ENCODE measurements at places on chromosomes 4 and X.
A peak's percentile ranks its signal among the peaks of the same experiment; 100 is the strongest.

DNA sequence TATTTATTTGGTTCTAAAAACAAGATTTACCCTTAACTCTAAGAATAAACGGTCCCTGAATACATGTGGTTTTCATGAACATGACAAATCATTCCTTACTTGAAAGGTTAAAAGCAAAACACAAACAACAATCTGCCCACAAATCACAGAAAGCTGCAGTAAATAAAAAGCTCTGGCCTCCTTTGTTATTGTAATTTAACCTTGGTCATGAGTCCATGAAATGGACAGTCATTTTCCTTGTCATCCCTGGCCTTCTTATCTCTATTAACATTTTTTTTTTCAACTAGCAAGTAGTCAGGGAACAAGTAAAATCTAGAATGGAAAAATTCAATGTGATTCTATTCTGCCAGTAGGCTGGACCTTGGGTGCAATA is 92.7 kb downstream of the SCD5 start:
- DNase-seq: no peak

DNA sequence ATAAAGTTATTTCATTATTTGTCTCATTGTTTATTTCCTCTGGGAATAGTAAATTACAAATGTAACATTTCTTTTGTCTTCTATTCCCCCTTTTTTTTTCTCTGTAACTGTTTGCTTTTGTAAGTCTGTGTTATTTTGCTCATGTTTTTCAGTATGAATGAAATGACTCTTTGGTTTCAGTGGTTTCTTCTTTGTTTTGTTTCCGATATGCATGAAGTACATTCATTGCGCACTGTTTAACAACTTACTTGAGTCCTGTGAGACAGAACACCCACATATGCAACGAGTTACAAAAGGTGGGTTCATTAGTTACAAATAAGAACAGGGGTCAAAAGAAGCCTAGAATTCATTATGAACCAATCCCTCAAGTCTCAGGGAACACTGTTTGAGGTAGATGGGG is 175.0 kb upstream of the UGT8 start:
- DNase-seq: no peak

DNA sequence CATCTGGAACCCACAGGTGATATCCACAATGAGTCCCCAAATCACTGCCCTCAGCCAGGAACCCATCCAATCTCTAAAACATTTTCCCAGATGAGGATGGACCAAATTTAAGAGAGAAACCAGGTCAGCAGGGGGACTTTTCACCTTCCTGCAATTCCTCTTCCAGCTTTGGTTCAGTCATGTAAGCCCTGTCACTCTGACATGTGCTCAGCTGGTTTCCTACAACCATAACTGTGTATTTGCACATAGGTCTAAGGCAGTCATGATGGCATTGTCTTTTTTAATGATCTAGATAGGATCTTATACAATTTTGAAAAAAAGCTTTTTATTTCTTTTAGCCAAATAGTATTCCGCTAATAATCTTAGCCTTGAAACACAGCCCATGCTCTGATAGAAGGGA is 6.5 kb downstream of the CXXC4 start:
- DNase-seq: no peak

DNA sequence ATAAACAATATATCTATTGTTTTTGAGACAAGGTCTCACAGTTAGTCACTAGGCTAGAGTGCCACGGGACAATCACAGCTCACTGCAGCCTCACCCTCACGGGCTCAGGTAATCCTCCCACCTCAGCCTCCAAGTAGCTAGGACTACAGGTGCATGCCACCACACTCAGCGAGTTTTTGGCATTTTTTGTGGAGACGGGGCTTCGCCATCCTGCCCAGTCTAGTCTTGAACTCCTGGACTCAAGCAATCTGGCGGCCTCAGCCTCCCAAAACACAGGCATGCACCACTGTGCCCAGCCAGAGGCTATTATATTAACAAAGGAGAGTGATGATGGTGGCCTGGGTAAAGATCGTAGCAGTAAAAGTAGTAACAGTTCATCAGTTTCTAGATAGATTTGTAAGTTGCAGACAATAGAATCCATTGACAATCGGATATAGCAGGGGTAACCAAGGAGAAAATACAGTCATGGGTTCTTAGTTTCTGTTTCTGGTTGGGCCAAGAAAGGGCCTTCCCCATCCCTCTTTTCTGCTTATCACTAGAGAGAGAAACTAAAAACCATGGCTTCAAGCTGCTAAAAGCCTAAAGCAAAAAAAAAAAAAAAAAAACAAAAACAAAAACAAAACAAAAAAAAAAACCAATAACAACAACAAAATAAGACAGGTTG is 60.6 kb downstream of the ANXA10 start:
- no peak for DNase-seq

DNA sequence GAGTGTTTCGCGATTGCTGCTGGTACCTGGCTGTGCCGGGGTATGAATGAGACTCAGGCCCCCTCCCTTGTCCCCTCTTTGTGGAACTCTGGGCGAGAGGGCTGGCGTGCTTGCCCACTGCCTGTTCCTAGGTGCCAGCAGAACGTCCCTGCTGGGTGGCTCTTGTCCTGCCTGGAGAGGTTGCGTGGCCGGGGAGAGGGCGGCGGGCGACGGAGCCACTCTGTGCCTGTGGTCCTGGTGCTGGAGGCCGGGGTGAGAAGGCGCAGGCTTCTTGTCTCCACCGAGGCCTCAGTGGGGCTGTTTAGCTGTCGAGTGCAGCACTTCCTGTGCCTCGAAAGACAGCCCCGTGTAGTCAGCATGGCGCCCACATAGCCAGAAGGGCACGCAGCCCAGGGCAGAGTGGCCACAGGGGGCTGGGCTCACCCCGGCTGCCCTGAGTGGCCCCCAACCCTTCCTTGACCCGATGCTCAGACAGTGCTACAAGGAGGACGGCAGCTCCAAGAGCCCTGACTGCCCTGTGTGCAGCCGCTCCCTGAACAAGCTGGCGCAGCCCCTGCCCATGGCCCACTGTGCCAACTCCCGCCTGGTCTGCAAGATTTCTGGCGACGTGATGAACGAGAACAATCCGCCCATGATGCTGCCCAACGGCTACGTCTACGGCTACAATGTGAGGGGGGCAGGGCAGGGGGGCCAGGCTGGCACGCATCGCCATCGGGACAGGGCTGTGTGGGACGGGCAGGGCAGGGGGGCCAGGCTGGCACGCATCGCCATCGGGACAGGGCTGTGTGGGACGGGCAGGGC is 8.9 kb upstream of the UVSSA start:
- no peak for DNase-seq

- DNase-seq: no peak
These were observed 132.3 kb upstream of the ARHGEF9 start for GRCh38 chrX:63917296-63917695.

- no peak for DNase-seq
These were observed 51.1 kb downstream of the WDFY3 start for GRCh38 chr4:84915396-84915780.

- DNase-seq: no peak
These were observed 83.0 kb upstream of the CBR4 start for GRCh38 chr4:169092889-169093522.

DNA sequence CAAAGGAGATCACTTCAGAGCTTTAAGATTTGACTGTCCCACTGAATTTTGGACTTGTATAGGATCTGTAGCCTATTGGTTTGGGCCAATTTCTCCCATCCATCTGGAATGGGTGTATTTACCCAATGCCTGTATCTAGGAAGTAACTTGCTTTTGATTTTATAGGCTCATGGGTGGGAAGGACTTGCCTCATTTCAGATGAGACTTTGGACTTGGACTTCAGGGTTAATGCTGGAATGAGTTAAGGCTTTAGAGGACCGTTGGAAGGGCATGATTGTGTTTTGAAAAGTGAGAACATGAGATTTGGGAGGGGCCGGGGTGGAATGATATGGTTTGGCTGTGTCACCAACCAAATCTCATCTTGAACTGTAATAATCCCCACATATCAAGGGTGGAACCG is 73.8 kb downstream of the ZNF518B start:
- DNase-seq: no peak

DNA sequence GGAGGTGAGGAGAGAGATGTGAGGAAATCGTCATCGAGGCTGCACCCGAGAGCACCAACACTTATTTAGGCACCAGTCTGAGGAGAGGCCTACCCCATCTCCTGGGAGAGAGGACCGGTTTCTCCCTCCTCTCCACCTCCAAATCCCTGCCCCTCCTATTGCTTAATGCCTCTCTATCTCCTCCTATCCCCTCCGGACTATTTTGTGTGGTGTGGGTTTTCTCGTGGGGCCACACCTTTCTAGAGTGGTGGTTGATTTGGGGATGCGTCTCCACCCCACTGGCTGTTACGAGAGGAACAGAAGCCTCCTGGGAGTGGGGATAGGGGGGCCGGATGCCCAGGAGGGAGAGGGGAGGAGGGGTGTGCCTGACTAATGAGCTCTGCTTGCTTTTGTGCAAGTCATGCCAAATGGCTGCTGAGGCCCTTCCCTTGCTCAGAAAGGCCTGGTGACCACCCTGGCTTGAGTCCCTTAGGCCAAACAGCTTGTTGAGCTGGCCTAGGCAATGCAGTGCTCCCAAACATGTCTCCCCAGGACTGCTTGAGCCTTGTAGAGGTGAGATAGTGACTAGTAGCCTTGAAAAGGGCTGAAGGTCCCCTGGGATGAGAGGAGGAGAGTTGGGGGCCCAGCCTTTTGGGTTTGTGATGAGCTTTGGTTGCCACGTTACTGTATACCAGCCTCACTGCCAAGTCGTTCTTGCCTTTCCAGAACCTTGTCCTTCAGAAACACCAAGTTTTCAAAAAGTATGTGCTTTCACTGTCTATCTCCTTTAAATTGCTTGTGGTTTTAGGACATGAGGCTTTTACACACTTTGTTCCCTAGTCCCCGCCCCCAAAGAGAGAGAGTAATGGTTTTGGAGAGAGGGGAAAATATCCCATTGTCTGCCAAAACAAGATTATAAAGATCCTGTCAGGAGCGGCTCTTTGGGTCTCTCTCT is 1.2 kb downstream of the MSN start:
- peak; percentile 70 for DNase-seq

DNA sequence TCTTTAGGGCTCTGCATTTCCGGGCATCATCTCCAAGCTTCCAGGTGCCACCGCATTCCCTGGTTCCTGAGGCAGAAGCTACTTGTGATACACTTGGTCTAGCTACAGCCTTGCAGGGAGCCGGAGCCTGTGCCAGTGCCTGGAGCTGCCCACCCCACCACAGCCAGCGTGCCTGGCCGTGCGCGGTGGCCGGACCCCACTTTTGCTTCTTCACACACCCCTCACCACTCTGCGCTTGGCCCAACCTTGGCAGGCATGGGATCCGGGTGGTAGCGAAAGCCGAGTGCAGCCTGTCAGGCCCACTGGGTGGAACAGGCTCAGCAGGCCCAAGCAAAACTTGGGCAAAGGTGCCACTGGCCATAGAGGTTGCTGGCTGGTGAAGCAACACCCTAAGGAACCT is 823.7 kb downstream of the GLUD2 start:
- no peak for DNase-seq

GRCh38 chr4:100428051-100428450 is 89.8 kb downstream of the EMCN start:
- DNase-seq: no peak

Measured in stimulated activated CD4-positive, alpha-beta T cell treated with anti-CD3 and anti-CD28 coated beads, Interleukin-4, amount 100 ng/mL, for 24 hours (primary cell).